AG04449 (cell line): ENCODE measurements at places on chromosomes 7 and 10.
A peak's percentile ranks its signal among the peaks of the same experiment; 100 is the strongest.

DNA sequence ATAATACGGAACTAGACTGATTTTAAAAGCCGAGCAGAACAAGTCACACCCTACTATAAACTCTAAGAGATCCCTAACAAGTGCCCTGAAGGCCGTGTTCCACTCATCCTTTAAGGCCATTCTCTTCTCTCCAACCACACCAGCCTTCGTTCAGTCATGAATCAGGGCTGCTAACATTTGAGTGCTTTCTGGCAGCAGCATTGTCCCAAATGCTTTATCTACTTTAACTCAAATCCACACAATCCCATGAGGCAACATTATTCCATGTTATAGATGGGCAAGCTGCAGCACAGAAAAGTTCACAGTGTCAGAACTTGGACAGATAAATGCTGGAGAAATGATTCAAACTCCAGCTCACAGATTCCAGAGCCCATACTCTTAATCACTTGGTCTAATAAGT is 73.5 kb downstream of the MALSU1 start:
- no peak for DNase-seq

DNA sequence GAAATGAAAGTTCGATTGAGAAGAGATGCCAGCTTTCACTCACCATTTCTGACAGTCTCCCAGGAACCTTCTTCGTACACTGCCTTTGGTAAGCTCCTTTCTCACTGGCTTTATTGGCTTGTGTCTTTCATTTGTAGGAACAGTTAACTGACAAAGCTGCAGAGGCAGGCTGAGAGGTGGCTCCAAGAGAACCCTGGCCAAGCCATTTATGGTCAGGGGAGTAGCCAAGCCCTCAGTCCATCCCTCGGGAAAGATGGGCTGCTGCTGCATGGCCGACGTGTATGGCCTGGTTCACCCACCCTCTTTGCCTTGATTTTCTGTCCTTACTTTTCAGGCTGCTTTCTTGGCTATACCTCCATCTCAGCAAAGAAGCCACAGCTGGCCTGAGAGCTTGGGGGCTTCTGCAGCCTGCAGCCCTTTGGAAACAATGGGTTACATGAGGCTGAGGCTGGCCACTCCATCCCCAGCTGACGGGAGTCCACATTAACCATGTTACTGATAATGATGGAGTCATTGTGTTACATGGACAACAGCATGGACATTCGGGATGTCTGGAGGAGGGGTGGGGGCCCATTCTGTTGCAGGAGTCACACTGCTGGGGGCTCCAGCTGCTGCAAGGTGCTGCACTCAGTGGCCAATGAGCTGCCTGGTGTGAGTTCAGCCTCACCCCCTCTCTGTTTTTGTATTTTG is at the start of gene OPALIN:
Gene OPALIN (minus strand): TSS at position 152 of the 690 bp plus-strand sequence. CDS start 106 bp downstream, at position 46.
- no peak for DNase-seq

- peak; percentile 24 for DNase-seq
These were observed 29.7 kb upstream of the GTF2I start for GRCh38 chr7:74627661-74628411.

GRCh38 chr10:88243202-88243744 is 339.8 kb downstream of the RNLS start:
- DNase-seq: no peak

DNA sequence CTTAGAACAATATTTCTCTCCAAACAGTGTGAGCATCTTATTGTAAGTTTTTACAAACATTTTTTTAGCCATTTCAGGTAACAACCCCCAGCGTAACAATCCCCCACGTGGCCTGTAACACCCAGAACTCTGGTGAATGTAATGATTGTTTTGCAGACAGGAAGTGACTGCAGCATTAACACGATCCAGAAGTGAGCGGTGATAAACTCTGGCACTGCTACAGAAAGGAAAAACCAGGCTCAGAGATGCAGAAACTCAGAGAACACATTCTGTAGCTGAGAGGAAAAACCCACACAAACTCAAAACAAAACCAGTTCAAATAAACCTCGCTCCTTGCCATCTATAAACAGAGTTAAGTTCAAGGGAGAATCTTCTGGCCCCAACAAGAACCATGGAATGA is 285.7 kb downstream of the FGFR2 start:
- DNase-seq: no peak

- no peak for DNase-seq
These were observed 61.7 kb downstream of the AGK start for GRCh38 chr7:141612861-141613260.

- DNase-seq: no peak
These were observed 124.4 kb downstream of the ADARB2 start for GRCh38 chr10:1612908-1613307.

- DNase-seq: no peak
These were observed 163.6 kb downstream of the DOCK4 start for GRCh38 chr7:112042631-112043030.

GRCh38 chr10:60341969-60342368 is 47.7 kb downstream of the ANK3 start:
- DNase-seq: no peak

GRCh38 chr7:134062460-134062859 is 64.7 kb upstream of the LRGUK start:
- DNase-seq: no peak

- no peak for DNase-seq
These were observed 110.3 kb downstream of the TRRAP start for GRCh38 chr7:98988641-98989040.

GRCh38 chr10:44125879-44126278 is 259.0 kb downstream of the CXCL12 start:
- DNase-seq: peak; percentile 67

DNA sequence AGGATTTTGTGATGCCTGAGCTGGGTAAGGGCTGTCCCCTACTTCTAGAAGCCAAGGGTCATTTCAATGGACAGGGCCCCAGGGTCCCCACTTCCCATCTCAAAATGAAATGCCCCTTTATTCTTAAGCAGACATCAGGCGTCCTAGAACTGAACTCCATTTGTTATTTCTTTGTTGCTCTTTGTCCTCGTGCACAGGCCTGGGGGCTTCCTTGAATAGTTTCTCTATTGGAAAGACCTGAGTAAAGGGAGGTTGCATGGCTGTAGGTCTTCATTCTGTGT is 311.4 kb upstream of the ZNF32 start:
- DNase-seq: no peak

GRCh38 chr7:66899552-66900280 is 21.3 kb upstream of the TMEM248 start:
- no peak for DNase-seq

DNA sequence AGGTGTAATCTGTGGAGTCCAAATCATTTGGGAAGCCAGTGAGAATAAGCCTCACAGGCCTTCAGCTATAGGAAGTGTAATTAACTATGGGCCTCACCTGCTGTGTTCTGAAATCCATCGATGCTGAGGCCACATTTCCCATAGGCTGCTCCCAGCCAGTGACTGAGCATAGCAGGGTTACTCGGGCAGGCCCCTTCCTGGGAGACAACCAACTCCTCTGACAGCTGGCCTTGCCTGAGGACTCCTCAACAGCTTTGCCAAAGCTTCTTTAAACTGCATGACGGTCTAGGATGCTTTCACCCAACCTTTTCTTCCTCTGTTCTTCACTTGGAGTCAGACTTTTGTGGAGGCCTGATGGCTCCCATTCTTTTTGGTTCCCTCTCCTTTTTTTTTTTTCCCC is 63.8 kb upstream of the SMNDC1 start:
- no peak for DNase-seq

- DNase-seq: no peak
These were observed 117.9 kb downstream of the FANK1 start for GRCh38 chr10:126014309-126014708.

DNA sequence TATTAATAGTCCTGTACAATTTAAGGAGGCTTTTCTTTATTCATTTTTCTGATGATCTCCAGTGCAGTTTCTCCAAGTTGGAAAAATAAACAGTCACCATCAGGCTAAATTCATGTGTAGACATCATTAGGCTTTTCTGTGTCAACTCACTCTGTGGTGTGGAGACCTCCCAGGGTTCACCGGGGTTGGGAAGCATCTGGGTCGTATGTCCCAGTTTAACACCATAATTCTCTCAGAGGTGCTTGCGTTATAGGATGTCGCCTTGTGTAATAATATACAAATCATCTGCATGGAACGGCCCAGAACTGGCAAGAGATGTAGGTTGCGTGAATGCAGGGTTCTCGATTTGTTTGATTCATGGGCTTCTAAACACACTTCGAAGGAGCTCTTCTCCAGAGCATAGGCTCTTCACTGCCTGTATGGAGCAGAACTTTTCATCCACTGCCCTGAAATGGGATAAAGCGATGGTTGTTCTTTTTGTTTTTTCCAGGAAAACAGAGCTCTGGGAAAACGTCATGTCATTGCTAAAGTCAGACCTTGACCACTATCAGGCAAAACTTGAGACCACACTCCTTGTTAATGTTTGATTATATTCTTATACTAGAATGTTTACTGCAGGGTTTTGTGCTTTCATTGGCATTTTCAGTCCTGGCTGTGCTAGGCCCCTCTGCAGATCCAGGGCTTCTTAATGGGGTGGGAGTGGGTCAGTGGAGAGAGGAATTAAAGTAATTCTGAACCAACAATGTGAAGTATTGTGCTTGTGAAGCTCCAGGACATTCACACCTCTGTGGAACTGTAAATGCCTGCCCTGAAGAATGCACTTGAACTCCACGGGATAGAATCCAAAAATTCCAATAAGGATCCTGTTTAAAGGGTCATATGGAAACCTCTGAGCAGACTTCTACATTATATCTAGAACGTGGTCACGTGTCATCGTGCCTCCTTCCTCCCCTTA is 172.8 kb downstream of the TRIL start:
- DNase-seq: no peak

GRCh38 chr10:18216482-18216881 is 76.3 kb downstream of the CACNB2 start:
- DNase-seq: no peak

DNA sequence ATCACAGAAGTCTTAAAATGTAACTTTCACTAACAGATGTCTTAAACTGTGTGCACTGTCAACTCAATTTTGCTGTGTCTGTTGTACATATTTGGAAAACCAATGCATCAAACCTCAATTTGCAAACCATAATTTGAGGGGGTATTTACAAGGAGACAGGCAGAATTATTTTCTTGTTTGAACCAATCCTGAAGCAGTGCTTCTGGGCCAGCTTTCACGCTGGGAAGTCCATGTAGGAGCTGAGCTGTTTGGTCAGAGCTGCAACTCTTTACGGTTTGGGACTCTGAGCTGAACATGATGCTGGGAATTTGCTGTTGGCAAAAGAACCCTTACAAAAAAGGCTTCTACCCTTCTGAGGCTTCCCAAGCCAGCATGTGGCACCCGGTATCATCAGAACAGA is 43.2 kb upstream of the EPC1 start:
- no peak for DNase-seq

DNA sequence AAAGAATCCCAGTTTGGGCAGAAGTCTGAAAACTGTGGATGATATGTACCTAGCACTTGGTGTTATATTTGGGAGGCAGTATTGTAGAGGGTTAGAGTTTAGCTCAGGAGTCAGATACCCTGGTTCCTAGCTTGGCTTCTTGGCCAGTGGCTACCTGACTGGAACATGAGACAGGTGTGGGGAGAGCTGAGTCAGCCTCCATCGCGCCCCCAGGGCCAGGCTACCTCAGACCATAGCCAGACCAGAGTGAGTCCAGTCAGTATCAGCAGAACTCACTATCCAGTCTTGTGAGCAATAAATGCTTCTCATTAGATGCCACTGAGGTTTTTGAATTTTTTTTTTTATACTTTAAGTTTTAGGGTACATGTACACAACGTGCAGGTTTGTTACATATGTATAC is 26.0 kb downstream of the CYP3A5 start:
- DNase-seq: no peak

DNA sequence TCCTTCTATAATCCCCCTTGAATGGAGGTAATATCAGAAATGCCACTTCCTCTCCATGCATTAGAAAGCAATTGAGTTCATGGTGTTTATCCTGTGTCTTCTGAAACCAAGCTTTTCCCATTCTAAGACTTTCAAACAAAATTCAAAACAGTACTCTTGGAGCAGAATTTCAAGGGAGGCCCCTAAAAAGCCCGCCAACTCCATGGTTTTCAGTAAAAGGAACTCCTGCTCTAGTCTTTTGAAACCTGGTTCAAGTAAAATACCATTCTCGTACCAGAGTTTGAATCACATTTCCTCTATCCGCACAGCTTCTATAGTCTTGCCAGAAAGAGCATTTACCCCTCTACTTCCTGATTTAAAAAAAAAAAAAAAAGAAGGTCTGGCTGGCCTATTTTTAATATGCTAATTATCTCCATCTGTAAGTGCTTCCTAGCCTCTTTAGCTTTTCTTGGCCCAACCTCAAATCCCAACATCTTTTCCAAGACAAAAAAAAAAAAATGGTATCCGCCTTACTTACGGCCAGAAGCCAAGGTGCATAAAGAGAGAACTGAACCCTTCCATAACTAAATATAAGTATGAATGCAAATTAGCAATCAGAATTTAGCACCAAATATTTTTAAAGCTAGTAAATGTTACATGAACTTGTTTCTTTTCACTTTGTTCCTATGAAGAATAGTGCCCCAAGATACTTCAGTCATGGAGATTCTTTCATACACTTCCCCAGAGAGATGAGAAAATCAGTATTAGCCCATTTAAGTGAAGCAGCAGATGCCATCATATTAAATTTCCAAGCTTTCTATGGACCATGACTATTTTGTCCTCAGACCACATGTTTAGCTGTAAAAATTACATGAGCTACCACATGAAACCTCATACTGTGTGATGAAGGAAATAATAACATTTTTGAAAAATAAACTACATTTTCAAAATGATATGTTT is 199.9 kb upstream of the FAM3C start:
- no peak for DNase-seq

DNA sequence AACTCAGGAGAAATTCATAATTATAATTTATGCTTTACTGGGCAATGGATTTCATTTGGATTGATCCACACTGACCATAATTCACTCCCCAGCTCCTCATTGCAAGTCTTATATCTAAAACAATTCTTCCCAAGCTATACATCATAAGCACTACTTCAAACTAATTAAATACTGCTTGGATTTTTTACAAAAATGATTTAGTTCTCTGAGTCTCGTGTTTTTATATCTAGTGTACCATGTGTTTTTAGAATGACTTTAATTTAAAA is 443.8 kb downstream of the GPAM start:
- no peak for DNase-seq

DNA sequence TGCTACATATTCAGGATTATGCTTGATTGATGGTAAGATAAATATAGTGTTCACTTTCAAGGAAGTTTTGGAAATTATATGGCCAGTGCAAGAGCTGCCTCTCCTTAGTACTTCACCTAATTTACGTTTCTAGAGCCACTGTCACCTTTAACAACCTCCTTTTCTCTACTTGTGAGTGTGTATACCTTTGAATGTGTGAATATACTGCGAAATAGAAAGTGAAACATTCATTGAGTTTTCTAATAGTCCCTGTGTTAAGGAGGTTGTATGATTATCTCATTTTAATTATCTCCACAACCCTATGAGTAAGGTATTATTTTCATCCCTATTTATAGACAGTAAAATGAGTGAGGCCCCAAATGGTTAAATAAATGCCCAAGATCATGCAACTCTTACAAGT is 1050.5 kb downstream of the XPNPEP1 start:
- no peak for DNase-seq

- no peak for DNase-seq
These were observed 6.4 kb downstream of the ZSCAN25 start for GRCh38 chr7:99623091-99623693.

DNA sequence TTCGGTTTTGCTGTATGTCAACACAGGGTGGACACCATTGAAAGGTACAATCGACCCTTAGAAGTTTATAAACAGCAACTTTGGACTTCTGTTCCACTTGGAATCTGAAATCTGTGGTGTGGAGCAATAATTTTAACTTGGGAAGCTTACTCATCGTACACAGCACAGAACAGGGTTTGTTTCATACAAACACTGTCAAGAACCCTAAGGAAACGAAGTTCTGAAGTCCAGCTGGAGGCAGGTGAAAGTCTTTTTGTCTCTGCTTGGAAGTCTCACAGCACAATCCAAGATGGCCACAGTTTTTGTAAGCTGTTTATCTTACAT is 31.5 kb downstream of the NMT2 start:
- no peak for DNase-seq
